ENCODE measurements at places on chromosomes 5 and 9.
A peak's percentile ranks its signal among the peaks of the same experiment; 100 is the strongest.

GRCh38 chr9:33232815-33233214 is 7.2 kb upstream of the SPINK4 start:
- DNase-seq = no peak

- DNase-seq = no peak
These were observed 20.7 kb downstream of the GOLGA2 start for GRCh38 chr9:128254855-128255759.

GRCh38 chr5:43619380-43619779 is 16.4 kb downstream of the NNT start:
- DNase-seq = no peak

DNA sequence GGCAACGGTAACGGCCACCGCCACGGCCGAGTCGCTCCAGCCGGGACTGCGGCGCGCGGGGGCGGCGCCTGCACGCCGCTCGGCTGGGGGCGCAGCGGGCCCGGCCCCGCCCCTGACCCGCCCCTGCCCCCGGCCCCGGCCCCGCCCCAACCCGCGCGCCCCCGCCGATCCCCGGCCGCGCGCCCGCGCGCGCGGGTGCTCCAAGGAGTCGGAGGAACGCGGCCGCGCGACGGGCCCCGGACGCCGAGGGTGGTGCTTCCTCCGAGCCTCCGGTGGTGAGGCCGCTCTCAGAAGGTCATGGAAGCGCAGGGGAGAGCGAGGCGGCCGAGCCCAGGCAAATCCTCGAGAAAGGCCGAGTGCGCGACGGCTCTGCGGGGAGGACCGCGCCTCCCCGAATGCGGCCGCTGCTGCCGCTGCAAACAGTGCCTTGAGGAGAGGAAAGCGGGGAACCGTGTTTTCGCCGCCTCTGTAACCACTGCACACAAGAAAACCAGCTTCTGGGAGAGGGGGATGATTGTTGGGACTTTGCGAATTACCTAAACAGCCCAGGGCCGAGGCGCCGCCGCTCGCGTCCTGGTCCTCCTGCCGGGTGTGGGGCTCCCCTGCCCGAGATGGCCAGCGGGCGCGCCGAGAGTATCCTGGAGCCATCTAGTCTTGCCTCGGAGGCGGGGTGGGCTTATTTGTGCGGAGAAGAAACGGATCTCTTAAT is at the start of gene LIFR:
LIFR (minus strand) TSS at position 48 of the 709 bp plus-strand sequence. CDS start 25,999 bp downstream, outside the sequence.
- DNase-seq = no peak

- no peak for DNase-seq
These were observed 965 bp downstream of the PTGDS start for GRCh38 chr9:136978073-136978864.

DNA sequence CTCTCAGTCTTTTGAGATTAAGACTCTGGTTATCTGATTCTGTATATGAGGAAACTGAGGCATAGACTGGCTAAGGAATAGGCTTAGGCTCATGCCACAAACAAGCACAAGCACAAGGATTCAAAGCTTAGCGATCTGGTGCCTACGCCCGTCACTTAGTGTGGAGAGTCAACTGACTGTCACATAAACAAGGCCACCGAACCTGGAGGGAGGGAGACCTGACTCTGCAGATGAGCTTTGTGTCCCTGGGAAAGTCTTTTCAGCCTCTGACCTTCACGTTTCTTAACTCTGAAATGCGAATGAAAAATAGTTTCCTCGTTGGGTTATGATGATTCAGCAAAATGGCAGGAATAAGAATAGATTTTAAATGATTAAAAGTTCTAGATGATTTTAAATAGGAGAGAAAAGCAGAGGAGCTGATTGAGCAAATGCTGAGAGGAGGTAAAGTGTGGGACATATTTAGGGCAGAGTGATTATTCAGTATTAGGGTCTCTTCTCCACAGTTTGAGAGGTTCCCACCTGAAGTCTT is 135.4 kb downstream of the GRIA1 start:
- DNase-seq = no peak

- DNase-seq = no peak
These were observed 70.9 kb upstream of the KLF9 start for GRCh38 chr9:70485273-70485858.

GRCh38 chr5:114727358-114727757 is 365.5 kb downstream of the KCNN2 start:
- no peak for DNase-seq

- no peak for DNase-seq
These were observed 11.8 kb downstream of the SUB1 start for GRCh38 chr5:32597041-32597629.

- no peak for DNase-seq
These were observed 1.7 kb upstream of the TMEM267 start for GRCh38 chr5:43485406-43485805.

- DNase-seq = no peak
These were observed 100.3 kb downstream of the NSG2 start for GRCh38 chr5:174145821-174146220.

- DNase-seq = no peak
These were observed 36.5 kb upstream of the SH3PXD2B start for GRCh38 chr5:172490514-172491461.

- DNase-seq = no peak
These were observed 8.2 kb downstream of the RAPGEF1 start for GRCh38 chr9:131731644-131732043.

GRCh38 chr5:83360573-83360972 is 111.0 kb upstream of the VCAN start:
- DNase-seq = no peak

- DNase-seq = no peak
These were observed 32.3 kb upstream of the TMEM171 start for GRCh38 chr5:73088026-73088425.

- no peak for DNase-seq
These were observed 43.4 kb upstream of the PDE8B start for GRCh38 chr5:77167063-77167462.

- no peak for DNase-seq
These were observed 2.0 kb downstream of the RNF44 start for GRCh38 chr5:176535101-176535663.

- no peak for DNase-seq
These were observed 19.1 kb upstream of the ZFAND5 start for GRCh38 chr9:72383978-72384709.

GRCh38 chr5:31900296-31900865 is 261.4 kb downstream of the PDZD2 start:
- no peak for DNase-seq

GRCh38 chr9:134052491-134052890 is 15.3 kb downstream of the BRD3 start:
- no peak for DNase-seq

GRCh38 chr5:158727136-158727535 is 372.6 kb downstream of the EBF1 start:
- no peak for DNase-seq

GRCh38 chr5:86482008-86482407 is 135.7 kb upstream of the COX7C start:
- DNase-seq = no peak

GRCh38 chr9:107694390-107694789 is 204.8 kb upstream of the KLF4 start:
- DNase-seq = no peak

DNA sequence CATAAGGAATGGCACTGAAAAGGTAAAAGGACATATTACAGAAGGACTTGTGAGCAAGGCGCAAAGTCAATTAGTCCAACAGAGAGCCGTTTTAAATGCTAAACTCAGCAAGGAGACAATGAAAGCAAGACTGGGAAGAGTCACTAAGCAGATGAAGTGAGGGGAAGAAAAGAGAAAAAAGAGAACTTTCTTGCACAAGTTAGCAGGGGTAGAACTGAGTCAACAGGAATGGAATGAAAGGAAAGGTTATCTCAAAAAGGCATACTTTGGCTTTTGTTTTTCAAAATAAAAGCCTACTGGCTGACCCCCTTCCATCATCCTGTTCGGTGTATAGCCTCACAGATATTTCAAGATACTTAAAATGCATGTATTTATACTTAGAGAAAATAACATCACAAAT is 75.0 kb downstream of the NR6A1 start:
- DNase-seq = no peak

- DNase-seq = peak; percentile 77
These were observed 32.2 kb upstream of the TNFAIP8 start for GRCh38 chr5:119323601-119324000.

GRCh38 chr5:131357739-131358561 is 94.1 kb downstream of the CDC42SE2 start:
- DNase-seq = no peak

- no peak for DNase-seq
These were observed 72.0 kb upstream of the PAPPA start for GRCh38 chr9:116081435-116082115.

DNA sequence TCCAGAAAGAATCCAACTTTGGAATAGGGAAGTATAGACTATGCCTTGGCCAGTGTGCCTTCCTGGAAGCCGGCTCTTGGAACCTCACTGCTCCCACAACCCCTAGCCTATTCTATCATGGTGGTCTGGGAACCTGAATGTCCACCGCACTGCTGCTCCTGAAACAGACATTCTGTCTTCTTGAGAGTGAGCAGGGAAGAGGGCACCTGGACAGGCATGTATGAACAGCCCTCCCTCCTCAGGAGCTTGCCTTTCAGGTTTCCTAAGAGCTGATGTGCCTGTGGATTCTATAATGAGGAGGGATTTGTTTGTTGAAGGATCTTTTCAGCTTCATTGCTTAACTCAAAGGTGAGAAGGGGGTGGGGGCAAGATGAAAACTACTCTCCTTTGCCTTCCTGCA is 55.1 kb upstream of the XPA start:
- DNase-seq = no peak

GRCh38 chr9:130126721-130127433 is 45.3 kb upstream of the NCS1 start:
- DNase-seq = no peak

DNA sequence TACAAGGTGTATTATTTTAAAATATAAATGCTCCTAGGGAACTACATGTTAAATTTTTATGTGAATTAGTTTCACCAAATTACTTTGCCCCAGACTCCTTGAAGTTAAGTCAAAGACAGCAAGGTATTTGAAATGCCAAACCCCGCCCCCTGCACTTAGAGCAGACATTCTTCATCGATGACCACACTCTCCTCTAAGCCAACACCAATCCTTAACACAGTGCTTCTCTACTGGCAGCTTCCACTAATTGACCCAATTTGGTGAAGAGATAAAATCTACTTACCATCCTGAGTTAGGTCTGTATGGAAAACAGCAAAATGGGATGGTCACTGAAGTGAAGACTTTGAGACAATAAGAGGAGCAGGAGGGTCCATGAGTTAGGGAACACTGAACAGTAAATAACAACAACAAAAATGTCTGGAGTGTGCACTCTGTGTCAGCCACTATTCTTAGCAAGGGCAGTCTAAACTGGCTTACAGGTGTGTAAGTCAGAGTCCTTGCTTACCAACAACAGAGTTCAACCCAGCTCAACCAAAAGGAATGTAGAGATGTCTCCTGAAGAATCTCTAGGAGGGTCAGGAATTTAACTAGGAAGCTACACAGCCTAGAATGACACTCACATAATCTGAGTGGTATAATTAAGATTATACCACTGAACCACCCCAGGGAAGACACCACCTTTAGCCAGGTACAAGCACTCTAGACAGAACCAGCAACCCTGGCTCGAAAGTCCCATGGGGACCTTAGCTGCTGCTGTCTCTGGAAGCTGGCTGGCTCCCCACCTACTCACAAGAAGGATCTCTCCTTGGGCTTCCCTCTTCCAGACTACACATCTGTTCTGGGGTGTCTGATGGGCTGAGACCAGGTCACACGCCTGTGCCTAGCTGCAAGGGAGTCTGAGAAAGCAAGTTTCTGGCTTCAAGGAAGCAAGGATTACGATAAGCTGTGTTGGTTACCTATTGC is 8.8 kb upstream of the UBE2QL1 start:
- no peak for DNase-seq

DNA sequence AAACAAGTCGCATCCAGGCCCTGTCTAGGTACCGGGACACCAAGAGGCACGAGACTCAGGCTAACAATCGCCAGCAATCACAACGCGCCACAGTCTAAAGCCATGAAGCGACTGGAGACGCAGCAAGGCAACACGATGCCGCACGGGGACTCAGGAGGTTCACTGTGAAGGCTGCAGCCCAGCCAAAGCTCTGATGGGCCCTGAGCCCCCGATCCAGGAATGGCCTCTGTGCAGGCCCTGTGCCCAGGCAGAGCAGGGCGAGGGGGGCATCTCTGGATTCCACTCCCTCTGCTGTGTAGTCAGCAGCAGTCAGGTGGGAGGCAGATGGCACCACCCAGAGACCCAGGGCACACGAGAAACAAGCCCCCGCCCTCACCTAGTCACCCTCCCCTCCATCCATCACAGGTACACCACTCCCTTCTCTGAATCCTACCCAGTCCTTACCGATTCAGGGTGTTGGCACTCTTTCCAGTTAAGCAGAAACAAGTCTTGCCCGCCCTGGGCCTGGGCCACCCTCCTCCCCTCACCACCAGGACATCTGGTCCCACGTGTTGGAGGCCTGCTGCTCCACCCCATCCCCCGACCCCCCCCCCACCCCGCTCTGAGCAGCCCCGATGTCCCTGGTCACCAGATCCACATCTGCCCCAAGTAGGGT is 1.1 kb downstream of the RALGDS start:
- DNase-seq = no peak

GRCh38 chr9:93297659-93298497 is 113.9 kb downstream of the WNK2 start:
- no peak for DNase-seq

DNA sequence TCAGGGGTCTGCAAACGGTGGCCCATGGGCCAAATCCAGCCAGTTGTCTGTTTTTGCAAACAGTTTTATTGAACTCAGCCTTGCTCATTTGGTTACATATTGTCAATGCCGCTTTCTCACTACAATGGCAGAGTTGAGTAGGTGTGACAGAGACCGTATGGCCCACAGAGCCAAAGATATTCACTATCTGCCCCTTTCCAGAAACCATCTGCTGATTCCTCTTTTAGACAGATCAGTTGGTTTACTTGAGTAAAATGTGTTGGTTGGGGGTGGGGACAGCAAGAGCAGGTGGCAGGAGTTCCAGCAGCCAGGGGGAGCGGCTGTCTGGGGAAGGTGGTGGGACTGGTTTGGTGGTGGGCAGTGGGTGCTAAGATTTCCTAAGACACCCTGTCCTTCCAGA is 54.8 kb downstream of the COL27A1 start:
- DNase-seq = no peak

DNA sequence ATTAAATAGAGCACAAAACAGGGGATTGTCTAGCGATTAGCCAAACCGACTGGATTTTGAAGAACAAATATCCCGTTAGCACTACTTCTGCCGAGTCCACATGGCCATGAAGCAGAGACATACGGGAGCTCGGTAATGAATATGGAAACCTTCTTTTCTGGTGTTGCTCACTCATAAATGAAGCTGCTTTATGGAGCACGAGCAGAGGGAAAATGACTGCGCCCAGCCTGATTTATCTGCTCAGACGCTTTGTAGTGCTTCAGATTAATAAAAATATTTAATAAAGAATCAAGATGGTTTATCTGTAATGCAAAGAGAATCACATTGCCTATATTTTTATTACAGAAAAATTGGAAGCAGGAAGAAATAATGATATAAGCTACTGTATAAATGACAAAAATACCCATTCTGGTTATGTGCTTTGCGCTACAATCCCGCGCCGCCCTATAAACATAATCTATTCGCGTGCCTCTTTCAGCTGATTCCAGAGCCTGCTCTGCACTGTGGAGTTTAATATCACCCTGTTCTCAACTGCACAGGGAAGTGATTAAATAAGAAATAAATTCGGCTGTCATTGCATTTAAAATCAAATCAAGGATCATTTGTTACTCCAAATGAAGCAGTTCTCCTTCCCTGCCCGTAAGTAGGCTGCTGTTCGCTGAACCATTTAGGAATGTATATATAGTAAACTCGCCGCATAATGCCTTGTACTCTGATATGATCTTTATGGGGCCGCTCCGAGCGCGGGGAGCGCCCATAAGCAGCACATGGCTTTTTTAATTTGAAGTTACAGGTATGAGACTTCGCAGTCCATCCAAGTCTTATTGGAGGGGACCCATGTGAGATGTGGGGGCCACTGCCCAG is 22.3 kb upstream of the UBAC1 start:
- no peak for DNase-seq

GRCh38 chr5:89613222-89613956 is 730.4 kb upstream of the MEF2C start:
- DNase-seq = no peak
